ENCODE measurements at places on chromosomes 12 and 14.

- no peak for DNase-seq
These were observed 16.5 kb downstream of the PUS7L start for GRCh38 chr12:43742106-43742505.

- DNase-seq: no peak
These were observed 4.1 kb upstream of the PRIMA1 start for GRCh38 chr14:93792391-93792790.

DNA sequence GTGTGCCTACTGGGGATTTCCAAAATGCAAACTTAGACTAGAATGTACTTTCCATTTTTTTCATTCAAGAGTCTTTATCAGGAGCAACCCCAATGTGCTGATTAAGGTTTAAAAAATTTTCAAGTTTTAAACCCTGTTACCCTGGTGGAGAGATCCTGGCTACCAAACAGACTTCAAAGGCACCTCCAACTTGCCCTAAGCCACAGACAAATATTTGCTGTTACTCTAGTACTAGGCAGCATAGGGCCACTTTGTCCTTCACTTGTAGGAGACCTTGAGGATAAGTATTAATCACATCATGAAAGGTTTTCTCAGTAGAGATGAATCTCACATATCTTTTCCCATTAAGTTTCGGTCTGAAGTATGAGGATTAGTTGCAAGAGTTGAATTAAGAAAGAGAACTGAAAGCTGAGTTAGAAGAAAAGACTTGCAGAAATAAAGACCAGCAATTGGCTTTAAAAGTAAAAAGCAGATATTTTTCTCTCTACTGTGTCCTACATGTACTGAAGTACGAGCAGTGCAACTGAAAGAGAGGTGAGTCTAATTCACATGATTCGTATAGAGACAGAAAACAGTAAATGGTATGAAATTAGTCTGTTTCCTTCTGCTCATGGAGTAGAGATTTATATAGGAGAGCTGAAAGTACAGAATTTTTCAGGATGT, 28.3 kb downstream of the NTN4 start:
- DNase-seq: no peak

GRCh38 chr12:115572440-115572839, 705.1 kb downstream of the MED13L start:
- no peak for DNase-seq

- DNase-seq: no peak
These were observed 2.8 kb downstream of the PHETA1 start for GRCh38 chr12:111366075-111366474.

Data from foreskin melanocyte (primary cell).